ENCODE measurements at places on chromosomes 13 and 19. TPM values are rescaled to one million over a fixed set of nuclear protein-coding genes. Genes with fewer than 3 reads are reported as not detected.

- no peak overlapping the region for H3K27ac ChIP-seq
- no peak for DNase-seq
- H3K4me1 ChIP-seq: no peaks in the 10 kb centered on the region
- no peak overlapping the region for H3K4me3 ChIP-seq
- no peaks in the 10 kb centered on the region for H3K27me3 ChIP-seq
- no peaks in the 10 kb centered on the region for H3K36me3 ChIP-seq
Observed at GRCh38 chr13:39637890-39638289, 17.6 kb upstream of the COG6 start.

DNA sequence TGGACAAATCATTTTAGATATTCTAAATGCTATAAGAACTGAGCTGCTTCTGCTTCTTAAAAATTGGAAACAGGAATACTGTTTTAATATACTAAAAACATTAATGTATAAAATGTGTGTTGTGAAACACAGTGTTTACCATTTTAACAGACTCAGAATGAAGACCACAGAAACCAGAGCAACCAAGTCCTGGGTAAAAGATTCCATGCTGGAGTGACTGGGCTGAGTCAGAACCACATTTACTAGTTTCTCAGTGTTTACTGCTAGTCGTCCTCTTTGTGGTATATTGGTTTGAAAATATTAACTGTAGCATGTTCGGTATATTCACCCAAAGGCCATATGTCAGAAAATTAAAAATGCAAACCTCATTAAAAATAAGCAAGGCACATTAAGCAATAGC lies 31.9 kb downstream of the ANKRD10 start:
- no peak overlapping the region for H3K4me3 ChIP-seq
- H3K27ac ChIP-seq: no peak overlapping the region
- H3K36me3 ChIP-seq: peaks cover 11% of the 10 kb centered on the region

ATP8B3 gene
- 1.3 TPM for total RNA-seq

GRCh38 chr19:3409346-3410064 lies 43.1 kb downstream of the NFIC start:
- H3K36me3 ChIP-seq: no peaks in the 10 kb centered on the region
- peaks cover 2% of the 10 kb centered on the region for H3K4me1 ChIP-seq

CFAP97D2 gene
- 0.66 TPM for total RNA-seq

GRCh38 chr19:19445911-19446361 lies 40.5 kb downstream of the GATAD2A start:
- H3K27me3 ChIP-seq: no peaks in the 10 kb centered on the region
- H3K4me3 ChIP-seq: no peak overlapping the region
- H3K36me3 ChIP-seq: peaks cover 10% of the 10 kb centered on the region
- DNase-seq: no peak
- H3K27ac ChIP-seq: no peak overlapping the region
- peaks cover 35% of the 10 kb centered on the region for H3K4me1 ChIP-seq

GRCh38 chr19:37928527-37929286 lies 21.7 kb downstream of the SIPA1L3 start:
- H3K4me1 ChIP-seq: no peaks in the 10 kb centered on the region
- no peaks in the 10 kb centered on the region for H3K36me3 ChIP-seq
- no peak overlapping the region for H3K4me3 ChIP-seq
- no peak for DNase-seq

- H3K36me3 ChIP-seq: peaks cover 16% of the 10 kb centered on the region
- DNase-seq: no peak
- no peak overlapping the region for H3K27ac ChIP-seq
- no peak overlapping the region for H3K4me3 ChIP-seq
- peaks cover 11% of the 10 kb centered on the region for H3K4me1 ChIP-seq
Observed at GRCh38 chr19:1475751-1476437, 3.1 kb downstream of the C19orf25 start.

DNA sequence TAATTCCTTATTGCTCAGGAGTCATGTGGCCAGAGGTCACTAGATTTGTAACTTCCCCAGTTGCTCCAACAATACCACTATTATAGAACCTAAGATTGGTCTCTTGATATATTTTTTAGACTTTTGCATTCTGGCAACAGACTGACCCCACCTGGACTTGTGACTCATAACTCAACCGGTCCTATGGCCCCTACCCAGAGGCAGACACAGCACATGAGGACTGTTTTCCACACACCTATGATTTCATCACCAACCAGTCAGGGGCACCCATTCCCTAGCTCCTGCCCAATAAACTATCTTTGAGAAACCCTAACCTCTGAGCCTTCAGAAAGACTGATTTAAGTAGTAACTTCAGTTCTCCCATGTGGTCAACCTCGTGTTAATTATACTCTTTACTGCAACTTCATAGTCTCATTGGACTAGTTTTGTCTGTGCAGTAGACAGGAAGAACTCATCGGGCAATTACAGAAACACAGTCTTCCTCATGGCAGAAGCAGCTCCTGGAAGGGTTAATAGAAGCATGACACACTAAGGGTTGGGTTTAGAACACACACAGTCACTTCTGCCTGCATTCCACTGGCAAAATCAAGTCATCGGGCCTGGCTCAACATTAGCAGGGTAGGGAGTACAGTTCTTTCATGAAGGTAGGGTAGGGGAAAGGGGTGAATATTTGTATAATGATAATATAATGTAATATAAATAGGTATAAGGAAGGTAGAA lies 251.8 kb downstream of the UQCRFS1 start:
- no peaks in the 10 kb centered on the region for H3K36me3 ChIP-seq

- no peak overlapping the region for H3K4me3 ChIP-seq
- peaks cover 6% of the 10 kb centered on the region for H3K36me3 ChIP-seq
- no peaks in the 10 kb centered on the region for H3K27me3 ChIP-seq
Observed at GRCh38 chr19:15284896-15285295, 47.4 kb downstream of the BRD4 start.

PRX gene
- 1.0 TPM for total RNA-seq

SOHLH2 gene
- total RNA-seq: 0.47 TPM

GRCh38 chr19:42017040-42017439 lies 23.0 kb upstream of the ATP1A3 start:
- H3K4me3 ChIP-seq: no peak overlapping the region
- H3K4me1 ChIP-seq: no peaks in the 10 kb centered on the region
- no peak for DNase-seq
- H3K36me3 ChIP-seq: no peaks in the 10 kb centered on the region

DNA sequence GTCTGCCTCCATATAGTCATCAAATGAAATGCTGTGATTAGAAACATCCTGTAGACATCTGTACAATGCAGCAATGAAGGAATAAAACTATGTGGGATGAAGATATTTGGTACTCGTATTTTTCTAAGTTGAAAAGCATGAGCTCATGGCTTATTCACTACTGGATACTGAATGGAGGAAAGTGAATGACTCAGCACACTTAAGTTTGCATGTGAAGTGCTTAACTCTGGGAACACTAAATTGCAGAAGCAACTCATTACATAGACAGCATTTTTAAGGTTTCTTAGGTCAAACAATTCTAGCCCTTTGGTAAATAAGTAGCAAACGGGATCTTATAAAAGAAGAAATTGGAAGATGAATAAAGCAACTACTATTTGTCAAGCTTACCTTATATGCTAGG lies 429.0 kb upstream of the MIR17HG start:
- DNase-seq: no peak
- H3K4me3 ChIP-seq: no peak overlapping the region
- no peaks in the 10 kb centered on the region for H3K4me1 ChIP-seq

SLC25A23 gene
- total RNA-seq: 6.0 TPM

DNA sequence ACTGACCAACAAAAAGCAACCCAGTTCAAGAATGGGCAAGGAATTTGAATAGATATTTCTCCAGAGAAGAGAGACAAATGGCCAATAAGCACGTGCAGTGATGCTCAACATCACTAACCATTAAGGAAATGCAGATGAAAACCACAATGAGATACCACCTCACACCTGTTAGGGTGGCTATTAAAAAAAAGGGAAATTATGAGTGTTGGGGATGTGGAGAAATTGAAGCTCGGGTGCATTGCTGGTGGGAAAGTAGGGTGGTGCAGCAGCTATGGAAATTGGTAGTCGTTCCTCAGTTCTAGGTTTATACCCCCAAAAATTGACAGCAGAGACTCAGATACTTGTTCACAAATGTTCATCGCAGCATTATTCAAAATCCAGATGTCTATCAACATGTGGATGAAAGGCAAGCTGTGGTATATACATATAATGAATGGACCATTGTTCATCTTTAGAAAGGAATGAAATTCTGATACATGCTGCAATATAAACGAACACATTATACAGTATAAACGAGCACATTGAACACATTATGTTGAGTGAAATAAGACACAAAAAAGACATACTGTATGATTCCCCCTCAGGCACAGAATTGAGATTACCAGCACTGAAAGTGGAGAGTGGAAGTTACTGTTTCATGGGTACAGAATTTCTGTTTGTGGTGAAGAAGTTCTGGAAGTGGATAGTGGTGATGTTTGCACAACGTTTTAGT lies 927 bp downstream of the CHAMP1 start:
- no peaks in the 10 kb centered on the region for H3K36me3 ChIP-seq
- no peak overlapping the region for H3K27ac ChIP-seq
- H3K4me1 ChIP-seq: peaks cover 15% of the 10 kb centered on the region
- peak; percentile 41 for DNase-seq

DNA sequence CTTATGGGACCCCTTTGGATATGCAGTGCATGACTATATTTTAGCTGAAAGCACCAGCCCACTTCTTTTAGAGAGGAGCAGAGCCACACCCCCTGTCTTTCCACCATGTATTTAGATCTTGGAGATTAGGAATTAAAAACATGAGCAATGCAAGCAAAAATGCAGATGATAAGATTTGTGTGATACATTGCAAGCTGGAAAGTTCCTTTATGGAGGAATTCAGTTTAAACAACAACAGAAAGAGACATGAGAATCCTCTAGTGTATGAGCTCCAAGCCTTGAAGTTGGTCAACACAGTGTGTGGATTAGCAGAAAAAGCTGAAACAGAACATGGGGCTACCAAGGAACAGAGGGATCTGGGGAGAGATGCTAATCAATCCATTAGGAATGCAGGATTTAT lies 529.8 kb upstream of the NBEA start:
- no peaks in the 10 kb centered on the region for H3K36me3 ChIP-seq
- no peaks in the 10 kb centered on the region for H3K27me3 ChIP-seq
- no peaks in the 10 kb centered on the region for H3K4me1 ChIP-seq

- no peaks in the 10 kb centered on the region for H3K4me1 ChIP-seq
- no peak overlapping the region for H3K4me3 ChIP-seq
- no peak overlapping the region for H3K27ac ChIP-seq
- DNase-seq: no peak
- no peaks in the 10 kb centered on the region for H3K36me3 ChIP-seq
Observed at GRCh38 chr13:85509512-85509911, 289.7 kb downstream of the SLITRK6 start.

- no peaks in the 10 kb centered on the region for H3K36me3 ChIP-seq
- no peak for DNase-seq
- no peak within 1 kb of the TSS for H3K27ac ChIP-seq
- no peaks in the 10 kb centered on the region for H3K4me1 ChIP-seq
- no peak within 1 kb of the TSS for H3K4me3 ChIP-seq
Observed at GRCh38 chr19:58033741-58034476, at the start of gene ZSCAN1. ZSCAN1 (plus strand) TSS chr19:58034025; CDS start chr19:58037837, 3,812 bp downstream.

RYR1 gene
- total RNA-seq: 1.1 TPM

- no peak overlapping the region for H3K4me3 ChIP-seq
- no peak overlapping the region for H3K27ac ChIP-seq
- no peaks in the 10 kb centered on the region for H3K27me3 ChIP-seq
- no peaks in the 10 kb centered on the region for H3K36me3 ChIP-seq
- no peaks in the 10 kb centered on the region for H3K4me1 ChIP-seq
Observed at GRCh38 chr13:34594507-34594906, 347.6 kb upstream of the NBEA start.

KLK15 gene
- not detected for total RNA-seq

ZNF791 gene
- 8.6 TPM for total RNA-seq

DNA sequence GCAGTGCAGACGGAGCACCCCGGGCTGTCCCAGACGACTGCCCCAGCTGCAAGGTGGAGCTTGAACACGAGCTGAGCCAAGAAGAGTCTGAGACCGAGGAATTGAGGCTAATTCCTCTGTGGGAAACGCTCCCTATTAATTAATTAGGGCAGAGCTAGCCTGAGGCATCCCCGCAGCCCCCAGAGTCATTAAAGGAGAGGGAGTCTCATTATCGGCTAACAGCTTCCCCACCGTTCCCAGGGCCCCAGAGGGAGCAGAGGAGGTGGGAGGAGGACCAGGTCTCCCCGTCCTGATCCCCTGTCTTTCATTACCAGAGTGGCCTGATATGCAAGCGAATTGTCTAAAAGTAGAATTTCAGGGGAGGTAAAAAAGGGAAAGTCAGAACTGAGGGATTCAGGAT lies 13.1 kb upstream of the SLC1A6 start:
- no peak for DNase-seq
- no peak overlapping the region for H3K27ac ChIP-seq
- no peak overlapping the region for H3K4me3 ChIP-seq
- no peaks in the 10 kb centered on the region for H3K36me3 ChIP-seq
- H3K4me1 ChIP-seq: no peaks in the 10 kb centered on the region

DNA sequence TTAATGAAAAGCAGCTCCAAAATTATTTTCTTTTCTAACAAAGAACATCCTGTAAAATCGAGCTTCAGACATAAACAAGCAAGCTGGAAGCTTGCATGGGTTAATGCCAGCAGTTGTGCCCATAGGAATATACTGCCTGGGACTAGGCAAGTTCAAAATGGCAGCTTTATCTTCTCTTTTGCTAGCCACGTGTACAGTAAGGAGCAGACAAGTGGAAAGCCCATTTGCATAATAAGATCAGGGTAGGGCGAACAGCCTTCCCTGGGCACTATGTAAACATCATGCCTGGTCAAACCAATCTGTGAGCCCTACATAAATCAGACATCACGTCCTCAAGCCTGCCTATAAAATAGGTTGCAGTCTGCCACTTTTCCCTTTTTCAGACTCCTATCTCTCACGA lies 489.7 kb downstream of the RFC3 start:
- H3K27me3 ChIP-seq: no peaks in the 10 kb centered on the region
- H3K4me1 ChIP-seq: no peaks in the 10 kb centered on the region
- H3K4me3 ChIP-seq: no peak overlapping the region
- no peak overlapping the region for H3K27ac ChIP-seq

LRRC25 gene
- 2.5 TPM for total RNA-seq

DNA sequence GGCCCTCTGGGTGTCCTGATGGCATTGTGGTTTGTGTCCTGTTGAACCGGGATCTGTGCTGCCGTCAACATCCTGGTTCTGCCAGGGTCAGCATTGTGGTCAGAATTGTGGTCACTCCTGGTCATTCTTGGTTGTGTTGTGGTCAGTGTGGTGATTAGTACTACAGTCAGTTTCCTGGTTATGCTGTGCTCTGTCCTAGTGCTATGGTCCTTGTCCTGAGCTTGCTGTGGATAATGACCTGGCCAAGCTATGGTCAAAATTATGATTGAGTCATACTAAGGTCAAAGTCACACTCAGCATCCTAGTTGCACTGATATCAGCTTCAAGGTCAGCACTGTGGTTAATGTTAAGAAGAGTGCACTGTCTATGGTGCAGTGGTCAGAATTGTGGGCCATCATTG lies 4.5 kb upstream of the OLFM2 start:
- peaks cover 17% of the 10 kb centered on the region for H3K27me3 ChIP-seq
- H3K36me3 ChIP-seq: no peaks in the 10 kb centered on the region
- no peak for DNase-seq
- H3K4me1 ChIP-seq: no peaks in the 10 kb centered on the region

GRCh38 chr13:84191139-84191538 lies 308.9 kb upstream of the SLITRK1 start:
- H3K27ac ChIP-seq: no peak overlapping the region
- no peak for DNase-seq
- H3K27me3 ChIP-seq: no peaks in the 10 kb centered on the region
- H3K4me1 ChIP-seq: no peaks in the 10 kb centered on the region
- no peak overlapping the region for H3K4me3 ChIP-seq

SHISA7 gene
- total RNA-seq: 0.05 TPM

TTYH1 gene
- total RNA-seq: 0.61 TPM

PRSS57 gene
- 8.5 TPM for total RNA-seq
